ENCODE measurements at places on chromosomes 4 and X. TPM values are rescaled to one million over a fixed set of nuclear protein-coding genes. Genes with fewer than 3 reads are reported as not detected.

The BMP3 gene
- total RNA-seq: not detected

The PAGE1 gene
- total RNA-seq: not detected

The PUDP gene
- 25.6 TPM for total RNA-seq

The MAGEB6B gene
- total RNA-seq: not detected

The SPATA18 gene
- total RNA-seq: 4.5 TPM

The POLA1 gene
- 12.9 TPM for total RNA-seq

The KLB gene
- total RNA-seq: 0.13 TPM

The BLOC1S4 gene
- 15.7 TPM for total RNA-seq

The TNIP3 gene
- 0.71 TPM for total RNA-seq

The SPIN4 gene
- 5.4 TPM for total RNA-seq

The FGFR3 gene
- 1.4 TPM for total RNA-seq

All from A549 treated with CpdA at 1 μM for 4 hours (cell line).